Spinal cord (tissue), 10 donors: ENCODE measurements at places on chromosomes 1 and 21.

DNA sequence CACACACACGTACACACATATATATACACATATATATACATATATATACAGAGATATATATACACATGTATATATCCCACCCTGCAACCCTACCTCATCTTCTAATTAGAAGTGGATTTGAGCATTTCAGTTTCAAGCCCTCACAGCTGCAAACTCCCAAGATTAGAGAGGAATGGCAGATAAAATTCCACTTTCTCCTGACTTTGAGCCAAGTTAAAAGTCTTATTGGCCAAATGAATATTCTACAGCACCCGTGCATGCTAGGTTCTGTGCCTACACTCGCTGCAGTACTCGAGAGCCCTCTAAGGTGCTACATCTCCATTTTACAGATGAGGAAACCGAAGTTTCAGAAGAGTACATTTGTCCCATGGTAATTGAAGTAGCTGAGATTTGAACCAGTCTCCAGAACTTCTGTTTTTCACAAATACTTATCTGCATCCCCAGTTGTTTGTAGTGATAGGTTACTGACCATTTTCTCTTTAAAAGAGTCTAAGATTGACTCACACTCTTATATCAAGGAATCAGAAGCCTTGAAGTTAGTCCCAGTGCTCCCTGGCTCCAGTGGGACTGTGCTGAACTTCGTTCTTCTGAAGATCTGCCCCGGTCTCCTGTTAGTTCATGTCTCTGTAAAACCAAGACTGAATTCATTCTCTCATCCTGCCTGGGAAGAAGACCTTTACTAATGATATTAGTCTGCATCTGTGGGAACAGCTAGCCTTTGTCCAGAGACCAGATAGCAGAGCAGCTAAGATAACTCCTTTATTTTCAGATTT lies 292.1 kb downstream of the TM2D1 start:
- no peak overlapping the region for H3K4me3 ChIP-seq
- peaks cover 2% of the 10 kb centered on the region for H3K36me3 ChIP-seq
- no peak for DNase-seq
- H3K27me3 ChIP-seq: no peaks in the 10 kb centered on the region

GRCh38 chr1:109253803-109254620 lies 4.7 kb downstream of the CELSR2 start:
- H3K4me3 ChIP-seq: peak overlapping the region; percentile 20
- H3K36me3 ChIP-seq: peaks cover 72% of the 10 kb centered on the region
- no peaks in the 10 kb centered on the region for H3K27me3 ChIP-seq
- DNase-seq: no peak

DNA sequence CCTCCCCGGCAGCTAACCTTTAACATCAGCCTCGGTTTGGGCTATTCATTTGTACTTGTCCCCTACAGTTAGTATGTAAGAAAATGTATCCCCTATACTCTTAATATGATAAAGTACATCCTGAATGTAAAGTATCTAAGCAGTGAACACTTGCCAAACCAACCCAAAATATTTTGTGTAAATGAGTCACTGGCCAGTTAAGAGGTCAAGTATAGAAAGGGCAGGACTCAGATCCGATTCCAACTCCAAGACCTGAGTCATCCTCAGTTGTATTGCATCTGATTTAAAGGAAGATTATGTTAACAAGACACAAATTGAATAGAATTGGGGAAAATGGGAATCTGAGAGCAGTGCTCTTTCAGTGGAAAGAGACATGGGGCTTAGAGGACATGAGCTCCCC lies 84.4 kb downstream of the CD58 start:
- no peak for DNase-seq
- no peaks in the 10 kb centered on the region for H3K27me3 ChIP-seq
- no peaks in the 10 kb centered on the region for H3K36me3 ChIP-seq
- H3K4me3 ChIP-seq: no peak overlapping the region

DNA sequence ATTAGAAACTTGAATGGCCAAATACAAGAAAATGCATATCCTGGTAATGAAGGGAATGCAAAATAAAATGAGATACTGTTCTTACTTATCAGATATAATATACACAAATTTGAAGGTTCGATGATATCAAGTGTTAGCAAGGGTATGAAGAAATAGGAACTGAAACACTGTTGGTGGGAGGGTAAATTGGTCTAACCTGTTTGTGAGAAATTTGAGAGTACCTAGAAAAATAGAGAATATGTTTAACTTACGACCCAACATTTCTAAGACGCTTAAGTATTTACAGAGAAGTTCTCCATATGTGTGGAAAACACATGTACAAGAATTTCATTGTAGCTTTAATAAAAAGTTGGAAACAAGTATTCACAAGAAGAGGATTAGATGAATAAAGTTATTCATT lies 25.9 kb downstream of the ATG4C start:
- no peak overlapping the region for H3K27ac ChIP-seq
- H3K4me3 ChIP-seq: no peak overlapping the region
- no peak for DNase-seq
- H3K4me1 ChIP-seq: no peaks in the 10 kb centered on the region

- H3K27ac ChIP-seq: no peak overlapping the region
- no peak overlapping the region for H3K4me3 ChIP-seq
- no peaks in the 10 kb centered on the region for H3K36me3 ChIP-seq
- H3K27me3 ChIP-seq: no peaks in the 10 kb centered on the region
- no peak for DNase-seq
Observed at GRCh38 chr1:29779146-29779545, 542.8 kb downstream of the PTPRU start.

- H3K4me1 ChIP-seq: no peaks in the 10 kb centered on the region
- peaks cover 2% of the 10 kb centered on the region for H3K36me3 ChIP-seq
- DNase-seq: no peak
- H3K27me3 ChIP-seq: no peaks in the 10 kb centered on the region
- H3K4me3 ChIP-seq: no peak overlapping the region
Observed at GRCh38 chr1:193222056-193222615, 35.7 kb upstream of the B3GALT2 start.

GRCh38 chr1:61638911-61639605 lies 85.9 kb downstream of the TM2D1 start:
- no peaks in the 10 kb centered on the region for H3K36me3 ChIP-seq
- no peaks in the 10 kb centered on the region for H3K27me3 ChIP-seq
- no peak overlapping the region for H3K4me3 ChIP-seq
- peak overlapping the region; percentile 6 for H3K27ac ChIP-seq
- DNase-seq: no peak
